ENCODE measurements at places on chromosomes 5 and 9. TPM values are rescaled to one million over a fixed set of nuclear protein-coding genes. Genes with fewer than 3 reads are reported as not detected.

DDX4 gene
- total RNA-seq = not detected

DNA sequence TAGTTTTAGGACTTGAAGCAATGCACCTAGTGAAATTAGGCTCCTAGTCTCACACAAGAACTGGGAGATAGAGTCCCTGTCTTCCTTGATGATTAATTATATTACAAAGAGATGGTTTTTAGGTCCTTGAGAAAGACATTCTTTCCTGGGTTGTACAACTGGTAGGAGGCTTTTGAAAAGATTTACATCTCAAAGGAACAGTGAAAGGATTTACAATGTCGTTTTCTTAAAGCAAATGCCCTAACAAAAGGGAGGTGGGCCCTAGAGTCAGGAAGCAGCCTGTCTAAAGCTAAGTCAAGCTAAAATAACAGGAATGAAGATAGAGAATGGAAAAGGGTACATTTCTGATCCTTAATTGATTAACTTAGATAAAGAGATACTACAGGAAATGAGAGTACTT, 102.2 kb upstream of the IL7R start:
- DNase-seq = no peak

DNA sequence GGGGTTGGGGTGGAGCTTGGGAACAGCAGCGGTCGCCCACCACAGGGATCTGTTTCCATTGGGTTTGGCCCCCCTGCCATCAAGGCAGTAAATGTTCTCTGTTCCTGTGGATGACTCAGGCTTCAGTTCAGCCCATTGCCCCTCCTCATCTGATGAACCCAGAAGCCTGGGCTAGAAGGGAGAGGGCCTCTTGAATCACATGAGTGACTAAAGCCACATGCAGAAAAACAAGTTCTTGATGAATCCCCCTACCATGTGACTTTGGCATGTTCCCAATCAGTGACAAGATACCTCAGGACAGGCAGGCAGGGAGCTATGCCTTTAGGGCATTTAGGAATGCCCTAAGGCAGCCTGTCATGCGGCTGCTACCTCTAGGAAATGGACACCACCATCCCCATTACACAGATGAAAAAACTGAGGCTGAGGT, 2.5 kb downstream of the SH3PXD2B start:
- DNase-seq = no peak

HSD17B3 gene
- 0.33 TPM for total RNA-seq

- no peak for DNase-seq
Observed at GRCh38 chr9:27377811-27378456, 81.0 kb upstream of the EQTN start.

GRCh38 chr5:58122848-58123392, 337.0 kb downstream of the PLK2 start:
- DNase-seq = no peak

ABCA1 gene
- total RNA-seq = 34.1 TPM

MORN5 gene
- 0.57 TPM for total RNA-seq

DNA sequence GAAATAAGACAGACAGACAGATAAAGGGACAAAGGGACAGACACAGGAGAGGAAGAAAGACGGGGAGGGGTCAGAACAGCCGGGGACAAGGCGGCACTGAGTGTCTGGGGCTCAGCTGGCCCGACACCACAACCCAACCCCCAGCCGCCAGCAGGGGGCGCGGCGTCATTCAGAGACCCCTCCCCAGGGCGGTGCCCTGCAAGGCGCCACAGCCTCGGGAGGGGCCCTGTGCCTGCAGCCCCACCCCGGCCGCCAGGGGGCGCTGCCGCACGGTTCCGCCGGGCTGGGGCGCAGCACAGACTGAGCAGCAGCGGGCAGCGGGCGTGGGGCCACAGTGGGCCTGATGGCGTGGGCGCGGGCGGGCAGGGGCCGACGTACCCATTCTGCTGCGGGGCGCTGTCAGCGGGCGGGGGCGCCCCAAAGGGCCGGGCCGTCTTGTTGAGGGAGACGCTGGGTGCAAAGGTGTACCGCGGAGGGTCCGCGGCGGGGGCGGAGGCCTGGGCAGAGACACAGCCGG, 5.9 kb downstream of the PDLIM7 start:
- DNase-seq = peak; percentile 60
